ENCODE measurements at places on chromosomes 12 and 14. TPM values are rescaled to one million over a fixed set of nuclear protein-coding genes. Genes with fewer than 3 reads are reported as not detected.

The TRPV4 gene
- total RNA-seq = 4.5 TPM

The GPD1 gene
- total RNA-seq = 32.9 TPM

The TDRD9 gene
- total RNA-seq = 6.2 TPM

The TOMM20L gene
- not detected for total RNA-seq

DNA sequence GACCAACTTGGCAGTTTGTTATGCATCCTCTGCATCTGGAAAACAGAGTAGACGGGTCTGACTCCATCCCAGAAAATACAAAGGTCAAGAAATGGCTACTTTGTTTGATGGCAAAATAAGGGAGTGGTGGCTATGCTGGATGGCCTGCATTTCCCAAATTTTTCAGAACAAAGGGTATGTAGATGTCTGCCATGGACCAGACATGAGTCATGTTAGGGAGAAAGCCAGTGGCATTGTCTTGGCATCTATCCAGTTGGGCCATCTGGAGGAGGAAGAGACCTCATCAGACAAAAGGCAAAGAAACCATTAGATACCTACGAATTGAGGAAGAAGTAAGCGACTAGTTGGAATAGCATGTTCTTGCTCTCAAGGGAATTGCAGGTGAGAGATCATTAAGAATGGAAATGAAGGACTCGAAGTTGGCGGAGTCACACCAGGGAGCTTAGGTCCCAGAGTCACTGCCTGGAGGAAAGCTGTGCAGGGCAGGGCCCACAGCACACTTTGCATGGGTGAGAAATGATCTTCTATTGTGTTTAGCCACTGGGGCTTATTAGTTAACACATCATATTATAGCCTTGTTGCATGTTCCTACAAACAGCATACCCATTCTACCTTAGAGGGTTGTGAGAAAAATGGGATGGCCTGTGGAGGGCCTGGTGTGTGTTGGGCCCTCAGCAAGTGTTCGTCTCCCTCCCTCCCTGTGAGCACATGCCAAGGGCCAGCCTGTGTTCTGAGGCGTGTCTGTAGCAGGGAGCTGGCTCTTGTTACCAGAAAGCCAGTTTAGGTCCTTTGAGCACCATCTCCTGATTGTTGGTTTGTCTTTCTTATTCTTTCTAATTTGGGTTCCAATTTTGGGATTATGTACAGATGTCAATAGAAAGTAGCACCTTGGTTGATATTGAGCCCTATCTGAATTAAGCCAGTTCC, 119.4 kb downstream of the KTN1 start:
- DNase-seq = no peak

DNA sequence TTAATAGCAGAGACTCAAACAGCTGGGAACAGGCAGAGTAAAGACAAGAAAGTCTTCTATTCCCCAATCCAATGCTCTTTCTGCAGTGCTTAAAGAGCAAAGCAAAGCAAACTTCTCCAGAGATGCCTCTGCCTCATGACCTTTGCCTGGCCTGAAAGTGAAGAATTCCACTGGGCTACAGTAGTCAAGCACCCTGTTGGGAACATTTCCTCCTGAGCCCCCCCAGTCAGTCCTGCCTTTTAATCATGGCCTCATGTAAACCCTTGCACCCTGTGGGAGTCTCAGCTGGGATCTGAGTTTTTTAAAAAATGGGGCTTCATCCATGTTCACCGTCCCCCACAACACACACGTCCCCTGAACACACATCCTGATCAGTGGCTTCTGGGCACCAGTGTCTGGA, 62.7 kb upstream of the TSPAN11 start:
- DNase-seq = no peak

GRCh38 chr12:104985206-104985605, 910 bp upstream of the NOPCHAP1 start:
- no peak for DNase-seq

- DNase-seq = no peak
These were observed 21.5 kb upstream of the IFNG start for GRCh38 chr12:68180792-68181744.

GRCh38 chr12:6961695-6962284, 8.7 kb downstream of the PHB2 start:
- DNase-seq = peak; percentile 89

GRCh38 chr12:15863984-15864383, 18.2 kb upstream of the STRAP start:
- DNase-seq = no peak

DNA sequence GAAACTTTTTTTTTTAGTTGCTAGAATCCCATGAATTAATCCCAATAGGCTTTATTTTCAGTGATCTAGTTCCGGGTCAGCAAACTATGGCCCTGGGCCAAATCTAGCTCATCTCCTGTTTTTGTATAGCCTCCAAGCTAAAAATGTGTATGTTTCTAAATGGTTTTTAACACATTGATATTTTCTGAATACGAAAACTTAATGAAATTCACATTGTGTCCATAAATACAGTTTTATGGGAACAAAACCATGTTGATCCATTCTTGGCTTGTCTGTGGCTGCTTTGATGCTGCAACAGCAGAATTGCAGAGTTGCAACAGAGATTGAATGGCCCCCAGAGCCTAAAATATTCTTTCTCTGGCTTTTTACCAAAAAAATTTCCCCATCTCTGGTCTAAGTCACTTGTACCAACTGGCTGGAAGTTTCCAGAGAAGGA, 47.5 kb downstream of the ZNF664 start:
- DNase-seq = no peak

DNA sequence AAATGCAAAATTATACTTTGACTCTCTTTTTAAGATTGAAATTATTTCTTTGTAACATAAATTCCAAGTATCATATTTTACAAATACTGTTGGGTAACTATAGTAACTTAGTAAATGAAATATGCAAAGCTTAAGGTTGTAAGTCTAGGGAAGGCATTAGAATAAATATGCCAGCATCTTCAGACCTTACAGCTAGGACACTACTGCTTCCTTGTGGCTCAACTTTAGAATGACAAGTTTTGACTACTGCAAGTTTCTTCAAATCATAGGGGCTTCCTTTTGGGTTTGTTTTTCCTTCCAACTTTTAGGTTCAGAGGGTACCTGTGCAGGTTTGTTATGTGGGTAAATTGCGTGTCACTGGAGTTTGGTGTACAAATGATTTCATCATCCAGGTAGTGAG, 17.7 kb upstream of the ANP32D start:
- no peak for DNase-seq

DNA sequence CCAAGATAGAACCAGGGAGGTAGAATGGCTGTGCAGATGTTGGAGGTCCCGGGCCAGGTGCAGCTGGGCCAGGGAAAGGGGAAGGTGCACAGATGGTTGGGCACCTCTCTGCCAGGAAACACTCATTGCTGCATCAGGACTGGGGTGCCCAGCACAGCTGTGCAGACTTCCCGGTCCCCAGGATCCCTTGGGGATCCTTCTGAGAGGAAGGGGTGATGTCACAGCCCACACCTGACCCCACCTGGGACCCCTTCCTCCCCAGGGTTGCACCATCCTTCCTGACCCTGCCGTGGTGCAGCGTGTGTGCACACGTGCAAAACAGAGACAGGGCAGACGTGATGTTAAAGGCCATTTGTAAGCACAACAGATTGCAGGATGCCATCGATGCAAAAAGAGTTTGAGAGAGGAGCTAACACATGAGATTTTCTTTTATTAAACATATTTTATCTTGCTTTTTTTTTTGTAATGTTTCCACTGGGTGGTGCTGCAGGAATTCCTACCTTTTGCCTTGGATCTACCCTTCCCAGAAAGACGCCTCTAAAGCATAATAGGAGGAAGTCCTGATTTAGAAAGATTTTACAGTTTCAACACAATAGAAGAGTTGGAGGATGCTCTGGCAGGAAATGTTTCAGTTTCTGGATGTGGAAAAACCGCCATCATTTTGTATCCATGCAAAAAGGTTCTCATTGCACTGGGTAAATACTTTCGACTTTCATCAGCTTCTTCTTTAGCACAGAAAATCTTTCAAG, 14.8 kb downstream of the ELK3 start:
- no peak for DNase-seq

- no peak for DNase-seq
These were observed 76.0 kb downstream of the CAND1 start for GRCh38 chr12:67344979-67345710.

GRCh38 chr14:35827678-35828472, 1.7 kb downstream of the BRMS1L start:
- no peak for DNase-seq

- no peak for DNase-seq
These were observed 5.3 kb upstream of the GDF11 start for GRCh38 chr12:55737581-55738122.

DNA sequence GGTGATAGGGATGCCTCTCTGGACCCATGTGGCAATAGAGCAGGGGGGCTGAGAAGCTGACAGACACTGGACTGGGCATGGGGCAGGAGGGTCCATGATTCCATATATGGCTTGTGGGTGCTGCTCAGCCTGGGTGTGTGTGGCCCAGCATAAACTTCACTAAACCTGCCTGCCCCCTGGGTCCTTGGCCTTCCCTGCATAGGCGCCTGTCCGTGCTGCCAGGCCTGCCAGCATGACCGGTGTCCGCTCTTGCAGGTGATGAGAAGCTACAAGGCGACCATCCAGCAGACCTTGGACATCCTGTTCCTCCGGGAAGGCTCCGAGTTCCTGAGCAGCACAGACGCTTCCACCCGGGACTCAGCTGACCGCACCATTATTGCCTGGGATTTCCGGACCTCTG, 61.6 kb downstream of the BEGAIN start:
- peak; percentile 36 for DNase-seq

DNA sequence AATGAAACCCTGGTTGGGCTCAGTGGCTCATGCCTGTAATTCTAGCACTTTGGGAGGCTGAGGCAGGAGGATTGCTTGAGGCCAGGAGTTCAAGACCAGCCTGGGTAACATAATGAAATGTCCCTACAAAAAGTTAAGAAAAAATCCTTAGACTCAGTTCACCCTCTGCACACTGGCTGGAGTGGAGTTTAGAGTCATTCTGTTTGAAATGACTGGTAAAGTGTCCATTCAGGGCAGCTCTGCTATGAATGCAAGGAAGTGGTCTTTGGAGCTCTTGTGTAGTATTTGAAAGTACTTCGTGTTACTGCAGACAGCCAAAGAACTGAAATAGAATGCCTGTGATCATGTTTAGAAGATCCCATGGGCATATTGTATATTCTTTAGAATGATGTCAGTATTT, 466.5 kb downstream of the PCNX1 start:
- DNase-seq = no peak
